ENCODE measurements at places on chromosomes 7 and 10.

- no peak for DNase-seq
These were observed 322.6 kb upstream of the ZNF32 start for GRCh38 chr10:43971306-43971705.

GRCh38 chr7:2009541-2010001 lies 223.2 kb downstream of the MAD1L1 start:
- no peak for DNase-seq

- DNase-seq, result no peak
These were observed 57.7 kb downstream of the OSBPL3 start for GRCh38 chr7:24922099-24922773.

- DNase-seq, result no peak
These were observed 35.7 kb upstream of the PIP start for GRCh38 chr7:143096146-143096545.

- DNase-seq, result no peak
These were observed 193.0 kb upstream of the DPP6 start for GRCh38 chr7:153859239-153859638.

GRCh38 chr7:100208911-100209408 lies 10.8 kb upstream of the PVRIG start:
- DNase-seq, result no peak

DNA sequence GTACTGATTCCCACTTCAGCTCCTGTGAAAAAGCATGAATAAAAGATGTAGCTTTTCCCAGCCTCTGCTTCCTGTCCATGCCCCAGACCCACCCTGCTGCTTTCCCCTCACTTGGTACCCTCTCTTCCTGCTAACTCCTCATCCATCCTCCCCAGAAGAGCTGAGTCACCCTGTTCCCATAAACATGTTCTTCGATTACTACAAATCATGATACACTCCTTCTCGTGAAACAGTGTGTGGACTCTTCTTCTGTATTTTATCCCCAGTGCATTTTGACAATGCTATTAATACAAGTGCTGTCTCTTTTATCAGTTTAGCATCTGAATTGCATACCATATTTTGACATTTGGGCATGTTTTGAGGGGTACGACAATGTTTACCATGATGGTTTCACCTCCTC lies 45.8 kb upstream of the SORBS1 start:
- no peak for DNase-seq

- peak; percentile 5 for DNase-seq
These were observed 607.2 kb upstream of the MGMT start for GRCh38 chr10:128859738-128860386.

GRCh38 chr7:149022756-149023360 lies 5.4 kb downstream of the PDIA4 start:
- DNase-seq, result no peak

DNA sequence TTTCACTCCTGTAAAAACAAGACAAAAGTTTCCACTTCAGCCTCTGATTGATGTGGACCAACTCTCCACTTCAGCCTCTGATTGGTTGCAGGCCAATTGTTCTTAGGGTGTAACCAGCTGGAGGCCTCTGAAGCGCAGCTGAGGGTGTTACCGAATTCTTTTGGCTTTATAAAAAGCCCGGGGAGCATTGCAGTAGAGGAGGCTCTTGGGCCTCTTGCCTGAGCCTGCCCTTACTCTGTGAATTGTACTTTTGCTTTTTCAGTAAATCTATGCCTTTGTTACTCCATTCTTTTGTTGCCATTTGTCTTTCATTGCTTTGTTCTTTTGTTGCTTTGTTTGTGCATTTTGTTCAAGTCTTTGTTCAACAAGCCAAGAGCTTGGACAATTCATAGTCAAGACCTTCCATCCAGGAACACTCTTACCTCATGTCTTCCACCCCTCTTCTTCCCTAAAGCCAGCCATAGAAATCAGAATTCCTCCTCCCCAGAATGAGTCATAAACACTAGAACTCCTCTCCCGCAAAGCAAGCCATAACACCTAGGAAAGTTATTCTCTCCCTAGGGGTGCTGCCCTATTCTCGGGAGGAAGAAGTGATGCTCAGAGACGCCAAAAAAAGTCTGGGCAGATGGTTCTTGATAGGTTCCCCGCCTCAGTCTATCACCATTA lies 53.5 kb upstream of the ARMC3 start:
- no peak for DNase-seq

DNA sequence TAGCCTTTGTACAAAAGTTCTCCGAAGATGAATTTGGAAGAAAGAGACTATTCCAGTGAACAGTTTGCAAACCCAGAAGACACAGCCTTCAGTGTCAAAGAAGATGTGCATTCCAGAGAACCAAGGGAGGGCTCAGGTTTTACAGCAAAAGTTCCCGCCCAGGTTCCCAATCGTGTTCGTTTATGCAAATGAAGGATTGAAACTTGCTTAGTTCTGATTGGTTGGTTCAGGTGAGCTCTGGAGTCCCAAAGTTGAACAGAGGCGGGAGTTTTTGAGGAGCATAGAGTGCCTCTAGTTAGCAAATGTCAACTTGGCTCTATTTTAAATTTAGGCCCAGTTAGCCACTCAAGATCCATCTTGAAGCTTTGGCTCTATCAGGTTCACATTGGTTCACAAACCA lies 51.3 kb downstream of the TMEM270 start:
- no peak for DNase-seq

GRCh38 chr7:116528008-116528789 lies 3.4 kb downstream of the CAV1 start:
- no peak for DNase-seq

GRCh38 chr7:27148756-27149641 lies 1.4 kb upstream of the HOXA6 start:
- no peak for DNase-seq

DNA sequence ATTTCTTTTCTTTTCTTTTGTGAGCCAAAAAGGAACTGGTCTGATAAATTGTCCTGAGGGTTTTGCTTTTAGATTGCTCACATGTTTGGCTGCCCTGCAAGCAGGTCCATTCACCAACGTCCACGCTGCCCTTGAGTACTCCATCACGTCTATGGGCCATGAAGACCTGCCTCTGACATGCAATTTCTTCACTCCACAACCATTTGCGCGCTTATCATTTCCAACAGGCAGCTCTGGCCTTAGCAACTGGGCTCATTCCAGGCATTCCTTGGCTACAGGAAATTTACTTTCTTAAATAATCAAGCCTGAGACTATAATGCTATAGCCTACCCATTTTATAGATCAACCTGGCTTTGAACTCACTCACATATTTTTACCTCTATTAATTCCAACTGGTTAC lies 408.3 kb upstream of the C7orf33 start:
- DNase-seq, result no peak

- no peak for DNase-seq
These were observed 66.4 kb downstream of the INPP5A start for GRCh38 chr10:132603851-132604533.

- DNase-seq, result no peak
These were observed 36.9 kb upstream of the DOCK1 start for GRCh38 chr10:126868371-126868770.

DNA sequence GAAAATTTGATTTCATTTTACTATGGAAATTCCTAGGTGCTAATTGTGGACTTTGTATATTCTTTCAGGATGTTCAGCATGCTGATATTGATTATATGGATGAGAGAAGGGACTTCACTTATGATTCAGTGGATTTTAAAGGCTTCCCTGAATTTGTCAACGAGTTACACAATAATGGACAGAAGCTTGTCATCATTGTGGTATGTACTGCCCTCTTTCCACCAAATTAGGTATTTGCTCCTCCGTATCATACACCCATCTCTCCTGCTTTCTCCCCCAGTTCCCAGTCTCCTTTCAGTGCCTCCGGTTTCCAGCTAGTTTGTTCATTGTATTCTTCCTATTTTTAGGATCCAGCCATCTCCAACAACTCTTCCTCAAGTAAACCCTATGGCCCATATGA lies 34.6 kb downstream of the MGAM start:
- DNase-seq, result no peak

DNA sequence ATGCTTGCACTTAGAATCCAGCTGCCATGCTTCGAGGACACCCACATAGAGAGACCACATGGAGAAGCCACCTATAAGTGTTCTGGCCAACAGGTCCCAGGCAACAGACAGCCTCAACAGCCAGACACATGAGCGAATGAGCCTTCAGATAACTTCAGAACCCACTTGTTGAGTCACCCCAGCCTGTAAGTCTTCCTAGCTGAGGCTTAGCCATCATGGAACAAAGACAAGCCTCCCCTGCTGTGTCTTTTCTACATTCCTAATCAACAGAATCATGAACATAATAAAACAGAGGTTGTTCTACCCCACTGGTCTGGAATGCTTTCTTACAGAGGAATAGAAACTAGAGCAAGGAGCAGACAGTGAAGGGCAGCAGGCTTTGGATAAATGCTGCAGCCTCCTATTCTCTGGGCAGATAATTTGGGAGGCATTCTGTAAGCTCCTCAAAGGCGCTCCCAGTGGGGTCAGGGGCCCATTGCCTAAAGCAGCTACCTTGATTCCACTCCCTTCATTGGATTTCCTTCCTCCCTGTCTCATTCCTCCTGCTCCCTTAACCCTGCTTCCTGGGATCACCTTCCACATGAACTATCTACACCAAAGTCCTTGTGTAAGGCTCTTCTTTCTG lies 4.6 kb downstream of the TLL2 start:
- DNase-seq, result no peak

GRCh38 chr7:134943785-134944400 lies 42.4 kb upstream of the AGBL3 start:
- peak; percentile 5 for DNase-seq

- DNase-seq, result no peak
These were observed 1.3 kb downstream of the NRCAM start for GRCh38 chr7:108454674-108455550.

- DNase-seq, result no peak
These were observed 516.3 kb upstream of the MKI67 start for GRCh38 chr10:128642502-128642901.

- DNase-seq, result no peak
These were observed 164.1 kb upstream of the C1GALT1 start for GRCh38 chr7:7018290-7018689.

GRCh38 chr7:78529392-78529791 lies 730.8 kb downstream of the PHTF2 start:
- no peak for DNase-seq

DNA sequence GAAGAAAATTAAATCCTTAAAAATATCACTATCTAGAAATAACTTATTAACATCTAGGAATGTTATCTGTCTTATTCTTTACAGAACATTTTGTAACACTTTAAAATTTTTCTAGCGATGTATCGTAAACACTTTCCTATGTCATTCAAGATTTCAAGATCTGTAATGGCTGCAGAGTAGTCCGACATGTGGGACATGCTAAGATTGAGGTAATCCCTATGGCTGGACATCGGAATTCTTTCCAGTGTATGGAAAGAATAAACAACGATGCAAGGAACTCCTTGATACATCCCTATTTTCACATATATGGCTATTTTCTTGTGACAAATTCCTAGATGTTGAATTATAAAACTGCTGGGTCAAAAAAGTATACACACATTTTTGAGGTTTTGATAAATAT lies 37.5 kb downstream of the GNA12 start:
- DNase-seq, result no peak

- no peak for DNase-seq
These were observed 13.4 kb downstream of the ELMO1 start for GRCh38 chr7:37435156-37435855.

DNA sequence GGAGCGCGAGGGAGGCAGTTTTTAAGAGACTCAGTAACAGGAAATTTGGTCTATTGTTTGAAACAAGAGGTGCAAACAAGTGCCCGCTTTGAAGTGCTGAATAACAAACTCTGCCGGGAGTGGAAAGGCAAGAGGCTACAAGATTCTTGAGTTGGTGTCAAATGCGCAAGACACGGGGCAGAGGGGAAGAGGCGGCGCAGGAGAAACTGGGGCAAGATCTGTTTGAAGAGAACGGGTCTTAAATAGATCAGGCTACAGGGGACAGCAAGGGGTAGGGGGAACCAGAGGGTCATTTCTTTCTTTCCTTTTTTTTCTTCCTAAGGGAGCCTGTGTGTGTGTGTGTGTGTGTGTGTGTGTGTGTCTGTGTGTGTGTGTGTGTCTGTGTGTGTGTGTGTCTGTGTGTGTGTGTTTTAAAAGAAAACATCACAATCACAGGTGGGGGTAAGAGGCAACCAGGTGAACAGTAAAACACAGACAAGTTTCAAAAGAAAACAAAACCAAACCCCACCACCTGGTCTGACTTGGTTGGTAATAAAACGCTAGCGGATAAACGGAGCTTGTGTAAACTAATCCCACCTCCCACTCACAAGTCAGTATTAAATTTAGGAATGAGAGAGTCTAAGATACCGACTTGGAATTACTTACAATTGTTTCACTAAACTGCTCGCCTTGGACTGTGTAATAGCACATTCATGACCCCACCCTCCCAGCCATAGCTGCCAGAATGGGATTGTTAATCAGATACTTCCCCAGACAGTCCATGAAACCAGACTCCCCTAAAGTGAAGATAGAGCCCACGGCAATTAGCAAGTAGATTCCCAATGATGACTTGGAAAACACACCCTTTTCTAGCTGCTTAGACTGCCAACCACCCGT lies 13.1 kb upstream of the CUX1 start:
- no peak for DNase-seq

DNA sequence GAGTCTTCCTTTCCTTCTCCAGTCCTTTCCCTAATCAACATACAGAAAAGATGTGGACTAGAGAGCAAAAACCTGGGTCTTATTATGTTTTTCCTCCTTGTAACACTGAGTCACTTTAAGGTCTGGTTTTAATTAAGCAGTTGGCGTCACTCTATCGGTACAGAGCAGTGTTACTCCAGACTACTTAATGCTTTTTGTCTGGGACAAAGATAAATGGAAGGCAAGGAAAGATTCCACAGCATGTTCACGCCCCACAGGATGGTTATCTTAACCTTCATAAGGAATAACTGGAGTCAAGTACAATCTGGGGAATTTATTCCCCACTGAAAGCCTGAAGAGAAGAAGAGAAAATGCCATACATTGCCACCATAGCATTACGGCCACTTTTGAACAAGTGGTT lies 145.7 kb downstream of the ELAPOR2 start:
- no peak for DNase-seq

- no peak for DNase-seq
These were observed 78.0 kb upstream of the GAD2 start for GRCh38 chr10:26138613-26139012.

- no peak for DNase-seq
These were observed 790.7 kb downstream of the TNS3 start for GRCh38 chr7:46791188-46791587.

DNA sequence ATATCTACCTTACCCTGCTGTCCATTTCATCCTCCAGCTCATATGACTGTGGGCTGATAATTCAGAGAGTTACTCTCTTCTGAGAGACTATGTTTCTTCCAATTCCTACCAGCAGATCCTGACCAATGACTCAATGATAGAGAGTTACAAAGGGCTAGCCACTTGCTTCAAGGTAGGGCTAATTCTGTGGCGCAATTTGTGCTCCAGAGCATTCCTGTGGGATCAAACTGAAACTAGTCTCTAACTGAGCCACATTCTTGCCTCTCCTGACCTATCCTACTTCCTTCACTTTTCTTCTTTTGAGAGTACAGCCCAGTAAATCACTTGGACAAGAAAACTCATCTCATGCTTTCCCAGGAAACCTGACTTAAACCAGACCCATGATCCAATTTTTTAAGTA lies 17.9 kb upstream of the ASZ1 start:
- DNase-seq, result no peak

DNA sequence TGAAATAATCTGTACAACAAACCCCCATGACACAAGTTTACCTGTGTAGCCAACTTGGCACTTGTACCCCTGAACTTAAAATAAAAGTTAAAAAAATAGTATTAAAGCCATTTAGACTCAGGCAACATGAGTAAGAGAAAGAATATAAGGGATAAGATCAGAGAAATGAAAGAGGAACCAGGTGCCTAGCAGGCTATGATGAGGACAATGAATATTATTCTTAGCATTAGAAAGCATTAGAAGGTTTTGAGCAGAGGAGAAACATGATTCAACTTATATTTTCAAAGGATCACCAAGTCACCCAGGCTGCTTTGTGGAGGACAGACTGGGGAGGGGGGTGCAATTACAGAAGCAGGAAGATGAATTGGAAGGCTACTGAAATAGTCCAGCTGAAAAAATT lies 48.1 kb upstream of the TES start:
- no peak for DNase-seq

Measured in hematopoietic multipotent progenitor cell treated with erythropoietin and hydrocortisone succinate and interleukin-3 and kit ligand, for 15 days (in vitro differentiated cells).